ENCODE measurements at places on chromosomes 6 and 20. TPM values are rescaled to one million over a fixed set of nuclear protein-coding genes. Genes with fewer than 3 reads are reported as not detected.
A peak's percentile ranks its signal among the peaks of the same experiment; 100 is the strongest.

GRCh38 chr6:168180548-168181011, 101.6 kb upstream of the FRMD1 start:
- DNase-seq = peak; percentile 60

- no peak for DNase-seq
These were observed 22.7 kb downstream of the CFAP206 start for GRCh38 chr6:87430499-87430898.

DNA sequence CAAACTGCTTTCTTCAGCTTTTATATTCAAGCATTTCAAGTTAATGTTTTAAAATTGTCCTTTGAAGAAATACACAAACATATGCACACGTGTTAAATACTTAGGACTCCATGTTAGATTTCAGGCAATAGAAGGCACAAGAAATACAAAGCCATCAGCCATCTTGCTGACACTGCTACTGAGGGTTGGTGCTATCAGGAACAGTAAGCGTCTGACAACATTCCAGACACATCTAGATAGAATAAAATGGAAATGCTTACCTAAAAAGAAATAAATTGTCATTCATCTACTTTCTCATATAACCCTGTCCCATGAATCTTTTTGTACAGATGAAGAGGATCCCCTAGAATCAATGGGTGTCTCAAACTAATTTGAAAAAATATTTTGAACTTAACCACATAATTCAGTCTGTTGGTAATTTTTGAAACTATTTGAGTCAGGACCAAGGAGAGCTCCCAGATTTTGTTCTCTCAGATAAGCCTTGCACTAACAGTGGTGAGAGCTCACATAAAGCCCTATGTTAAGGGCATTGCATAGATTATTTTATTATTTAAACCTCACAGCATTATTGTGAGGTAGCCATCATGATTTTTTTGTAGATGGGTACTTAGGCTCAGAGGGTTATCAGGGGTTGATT, 631.1 kb upstream of the POU3F2 start:
- no peak for DNase-seq

GRCh38 chr20:13915284-13915683, 75.1 kb downstream of the SEL1L2 start:
- DNase-seq = no peak

- no peak for DNase-seq
These were observed 847 bp upstream of the CD93 start for GRCh38 chr20:23086931-23087411.

GRCh38 chr6:52249078-52249477, 4.8 kb upstream of the IL17F start:
- DNase-seq = no peak

- no peak for DNase-seq
These were observed 34.7 kb upstream of the ADGRF4 start for GRCh38 chr6:47663462-47664216.

DNA sequence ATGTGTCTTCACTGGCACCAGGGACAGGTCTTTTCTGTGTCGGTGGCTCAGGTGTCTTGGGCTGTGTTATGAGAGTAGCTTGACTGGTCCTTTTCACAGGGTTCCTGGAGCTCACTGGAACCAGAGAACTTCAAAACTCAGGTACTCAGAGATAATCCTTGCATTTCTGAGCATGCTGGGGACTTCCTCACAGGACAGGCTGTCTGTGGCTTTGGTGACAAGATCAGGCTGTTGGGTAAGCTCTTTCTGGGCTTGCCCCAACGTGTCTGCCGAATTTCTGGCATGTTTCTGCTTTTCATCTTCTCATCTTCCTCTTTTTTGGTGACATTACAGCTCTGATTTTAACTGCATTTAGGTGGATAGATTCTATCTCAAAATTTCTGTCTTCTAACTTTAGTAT, 270.0 kb downstream of the CDH26 start:
- no peak for DNase-seq

GRCh38 chr20:52150440-52151258, 40.9 kb downstream of the ZFP64 start:
- DNase-seq = no peak

GRCh38 chr20:9532069-9532838, 17.9 kb downstream of the LAMP5 start:
- DNase-seq = no peak

GRCh38 chr20:36848078-36848660, 27.8 kb upstream of the TLDC2 start:
- no peak for DNase-seq

DNA sequence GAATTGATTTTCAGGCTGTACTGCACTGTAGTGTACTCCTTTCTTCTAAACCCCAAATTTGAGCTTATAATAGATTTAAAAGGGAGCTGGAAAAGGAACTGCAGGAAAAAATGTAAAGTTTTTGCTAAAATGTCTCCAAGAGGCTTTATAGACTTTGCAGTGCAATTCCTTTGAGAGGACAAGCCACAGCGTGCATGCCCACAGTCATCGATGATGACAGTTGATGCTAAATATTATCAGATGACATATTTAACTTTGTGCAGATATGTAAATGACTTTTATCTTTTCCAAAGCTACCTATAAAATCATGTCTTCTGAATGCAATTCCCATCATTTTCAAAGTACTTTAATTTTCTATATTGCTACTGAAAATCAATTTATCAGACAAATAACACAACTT, 24.3 kb upstream of the HDGFL1 start:
- DNase-seq = no peak

GRCh38 chr6:151961809-151962208, 154.3 kb downstream of the ESR1 start:
- no peak for DNase-seq

DNA sequence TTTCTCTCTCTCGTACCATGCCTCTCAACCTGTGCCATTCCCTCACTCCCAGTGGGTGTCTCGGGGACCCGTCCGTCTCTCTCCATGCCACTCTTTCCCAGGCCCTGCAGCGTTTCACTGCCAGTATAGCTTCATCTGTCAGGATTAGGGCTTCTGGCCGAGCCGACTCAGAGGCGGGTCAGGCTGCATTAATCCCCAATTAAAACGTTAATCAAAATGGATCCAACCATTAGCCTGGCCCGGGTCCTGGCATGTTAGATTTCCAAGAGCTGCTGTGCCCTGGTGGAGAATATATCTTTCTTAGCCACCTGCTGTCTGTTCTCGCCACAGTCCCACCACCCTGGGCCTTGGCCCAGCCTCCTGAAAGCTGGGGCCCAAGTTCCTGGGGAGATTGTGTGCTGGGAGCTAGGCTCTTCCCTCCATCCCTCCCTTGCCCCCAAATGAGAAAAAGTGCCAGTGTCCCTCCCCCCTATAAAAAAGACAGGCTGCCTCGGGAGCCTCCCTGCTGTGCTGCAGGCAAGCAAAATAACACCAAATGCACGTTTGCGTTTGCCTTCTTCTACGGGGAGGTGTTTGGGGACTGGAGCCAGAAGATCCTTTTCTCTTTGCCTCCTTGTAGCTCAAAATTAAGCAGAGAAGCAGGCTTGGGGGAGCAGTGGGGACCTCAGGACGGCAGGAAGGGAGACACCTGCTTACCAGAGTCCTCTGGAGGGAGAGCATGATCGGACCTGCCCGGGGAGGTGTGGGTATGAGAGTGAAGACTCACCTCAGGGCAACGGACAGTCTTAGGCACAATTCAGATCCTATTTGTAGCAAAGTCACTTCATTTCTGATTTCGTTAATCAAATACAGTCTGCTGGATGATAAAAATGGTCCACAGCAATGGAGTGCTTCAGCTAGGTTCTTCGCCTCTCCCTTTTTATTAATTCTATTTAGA, 3.0 kb downstream of the KCNG1 start:
- no peak for DNase-seq

DNA sequence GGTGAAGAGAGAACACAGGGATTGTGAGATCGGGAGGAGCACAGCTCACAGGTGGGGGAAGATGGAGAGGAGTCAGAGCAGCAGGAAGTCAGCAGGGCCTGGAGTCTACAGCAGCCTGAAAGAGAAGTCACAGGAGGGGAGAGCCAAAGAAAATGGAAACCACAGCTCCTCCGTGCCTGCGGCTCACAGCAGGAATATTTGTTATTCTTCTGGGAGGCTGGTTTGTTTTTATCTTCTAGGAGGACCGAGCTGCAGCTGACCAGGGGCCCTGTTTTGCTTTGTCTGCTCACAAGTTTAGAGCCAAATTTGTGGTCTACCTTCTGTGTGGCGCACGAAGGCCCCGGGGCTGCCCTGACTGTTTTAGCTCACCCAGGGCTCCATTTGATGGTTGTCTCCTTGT, 81.8 kb downstream of the CLIC5 start:
- no peak for DNase-seq

- no peak for DNase-seq
These were observed 63.6 kb upstream of the SIRPA start for GRCh38 chr20:1831606-1832005.

DNA sequence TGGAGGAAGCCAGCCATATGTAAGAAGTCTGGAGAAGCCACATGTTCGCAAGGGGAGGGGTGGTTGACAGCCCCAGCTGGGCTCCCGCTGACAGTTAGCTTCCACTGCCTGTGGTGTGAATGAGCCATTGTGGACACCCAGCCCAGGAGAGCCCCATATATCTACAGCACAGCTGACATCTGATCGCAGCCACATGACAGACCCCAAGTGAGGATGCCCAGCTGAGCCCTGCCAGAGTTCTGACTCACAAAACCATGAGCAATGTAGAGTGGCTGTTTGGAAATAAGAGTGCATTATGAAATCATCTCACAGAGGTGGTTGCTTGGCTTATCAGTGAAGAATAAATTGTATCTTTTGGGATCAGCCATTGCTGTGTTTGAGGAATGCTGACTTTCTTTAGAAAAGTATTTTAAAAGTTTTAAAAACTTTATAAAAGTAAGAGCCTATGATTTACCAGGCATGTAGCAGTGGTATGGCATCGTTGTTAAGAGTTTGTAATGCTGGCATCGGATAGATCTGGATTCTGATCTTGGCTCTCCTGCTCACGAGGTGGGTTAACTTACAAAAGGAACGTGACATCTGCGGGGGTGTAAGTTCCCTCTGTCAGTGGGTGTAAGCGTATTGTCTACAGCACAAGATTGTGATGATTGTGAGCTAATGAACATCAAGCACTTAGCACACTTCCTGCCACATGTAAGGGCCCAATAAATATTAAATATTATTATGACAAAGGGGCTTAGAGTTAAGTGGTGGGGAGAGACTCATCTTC, 24.1 kb downstream of the CFAP61 start:
- DNase-seq = peak; percentile 88

DNA sequence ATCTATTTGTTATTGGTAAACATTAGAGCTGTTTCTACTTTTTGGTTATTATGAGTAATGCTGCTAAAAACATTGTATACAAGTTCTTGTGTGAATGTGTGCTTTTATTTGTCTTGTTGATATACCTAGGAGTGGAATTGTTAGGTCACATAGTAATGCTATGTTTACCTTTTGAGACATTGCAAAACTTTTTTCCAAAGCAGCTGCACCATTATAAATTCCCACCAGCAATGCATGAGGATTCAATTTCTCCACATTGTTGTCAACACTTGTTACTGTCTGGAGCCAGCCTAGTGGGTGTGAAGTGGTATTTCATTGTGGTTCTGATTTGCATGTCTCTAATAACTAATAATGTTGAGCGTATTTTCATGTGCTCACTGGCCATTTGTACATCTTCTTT, 145.9 kb downstream of the CCDC170 start:
- no peak for DNase-seq

GRCh38 chr20:12927489-12927888, 81.3 kb upstream of the SPTLC3 start:
- DNase-seq = no peak

- no peak for DNase-seq
These were observed 195.5 kb downstream of the EYA4 start for GRCh38 chr6:133436652-133437051.

DNA sequence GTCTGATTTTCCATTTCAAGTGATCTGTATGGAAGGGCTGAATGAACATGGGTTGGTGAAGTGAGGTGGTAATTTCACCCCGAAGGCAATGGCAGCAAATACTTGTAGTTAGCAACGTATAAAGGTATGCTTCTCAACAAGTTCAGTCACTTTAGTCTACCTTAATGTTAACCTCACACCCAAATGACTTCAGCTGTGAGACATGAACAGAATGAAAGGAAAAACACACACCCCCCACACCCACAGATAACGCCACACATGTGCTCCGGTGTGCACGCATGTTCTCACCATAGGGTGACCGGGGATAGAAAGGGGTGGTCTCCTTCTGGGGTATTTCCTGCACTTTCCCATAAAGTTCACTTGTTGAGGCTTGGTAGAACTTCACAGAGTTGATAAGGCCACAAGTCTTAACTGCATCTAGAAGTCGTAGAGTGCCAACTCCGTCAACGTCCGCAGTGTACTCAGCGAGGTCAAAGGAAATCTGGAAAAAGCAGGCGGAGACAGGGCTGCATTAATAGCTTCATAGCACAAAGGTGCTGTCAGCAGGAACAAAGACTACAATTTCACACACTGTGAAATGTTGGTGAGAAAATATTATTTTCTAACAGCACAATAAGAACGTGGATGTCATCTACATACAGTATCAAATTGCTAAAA, 284.8 kb downstream of the GMDS start:
- DNase-seq = no peak

GRCh38 chr20:22288957-22289356, 295.4 kb downstream of the FOXA2 start:
- no peak for DNase-seq

DNA sequence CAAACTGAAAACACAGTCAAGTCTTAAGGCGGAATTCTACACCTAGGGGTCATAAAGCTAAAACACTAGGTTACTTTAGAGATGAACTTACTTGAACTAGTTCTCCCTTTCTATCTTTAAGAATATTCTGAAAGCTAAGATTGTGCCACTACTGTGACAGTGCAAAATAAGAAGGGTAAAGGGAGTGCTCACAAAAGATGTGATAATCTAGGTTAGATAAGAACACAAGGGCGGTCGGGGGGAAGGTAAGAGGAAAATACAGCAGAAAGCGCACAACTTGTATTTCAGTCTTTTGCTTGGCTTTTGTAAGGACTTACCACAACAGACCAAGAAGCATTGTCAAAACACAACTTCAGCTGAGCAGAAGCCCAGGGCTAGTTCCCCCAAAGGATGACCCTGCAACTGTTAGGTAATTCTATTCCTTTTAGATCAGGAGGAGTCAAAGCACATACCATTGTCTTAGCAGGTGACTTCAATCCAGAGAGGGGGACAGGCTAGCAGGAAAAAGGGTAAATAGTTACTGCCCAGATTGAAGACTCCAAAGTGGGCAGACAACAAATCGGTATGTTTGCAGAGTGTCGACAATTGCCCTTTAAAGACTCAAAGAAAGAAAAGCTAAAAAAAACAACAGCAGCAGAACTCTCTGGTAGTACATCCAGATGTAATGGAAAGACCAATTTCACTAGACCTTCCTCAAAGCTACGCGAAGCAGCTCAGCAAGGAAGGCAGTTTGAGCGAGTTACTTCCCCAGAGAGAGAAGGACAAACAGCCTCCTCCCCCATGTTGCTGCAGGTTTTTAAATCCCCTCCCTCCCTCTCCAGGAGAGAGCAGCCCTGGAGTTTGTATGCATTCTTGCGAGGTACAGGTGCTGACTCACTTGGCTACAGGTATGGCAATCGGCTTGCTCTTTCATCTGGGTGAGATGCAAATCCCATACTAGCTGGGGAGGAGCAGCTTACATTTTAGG, 59.0 kb downstream of the RIPOR2 start:
- DNase-seq = no peak

GRCh38 chr6:170026751-170027646, 263.9 kb downstream of the DLL1 start:
- DNase-seq = no peak

- DNase-seq = no peak
These were observed 991.8 kb upstream of the GJE1 start for GRCh38 chr6:141140905-141141304.

The DXO gene
- 17.4 TPM for total RNA-seq

The HRH3 gene
- total RNA-seq = not detected

The NR2E1 gene
- not detected for total RNA-seq

The TAAR6 gene
- not detected for total RNA-seq

The PTGIS gene
- 13.3 TPM for total RNA-seq

The STMN3 gene
- 11.6 TPM for total RNA-seq

The MYB gene
- total RNA-seq = 7.5 TPM

The GLP1R gene
- total RNA-seq = not detected

The BEND6 gene
- total RNA-seq = 0.58 TPM

Data from lower leg skin (tissue), 4 donors.